Sigmoid colon (tissue), 7 donors: ENCODE measurements at places on chromosomes 16 and 17. TPM values are rescaled to one million over a fixed set of nuclear protein-coding genes. Genes with fewer than 3 reads are reported as not detected.

Gene PHOSPHO1
- polyA plus RNA-seq = not detected

DNA sequence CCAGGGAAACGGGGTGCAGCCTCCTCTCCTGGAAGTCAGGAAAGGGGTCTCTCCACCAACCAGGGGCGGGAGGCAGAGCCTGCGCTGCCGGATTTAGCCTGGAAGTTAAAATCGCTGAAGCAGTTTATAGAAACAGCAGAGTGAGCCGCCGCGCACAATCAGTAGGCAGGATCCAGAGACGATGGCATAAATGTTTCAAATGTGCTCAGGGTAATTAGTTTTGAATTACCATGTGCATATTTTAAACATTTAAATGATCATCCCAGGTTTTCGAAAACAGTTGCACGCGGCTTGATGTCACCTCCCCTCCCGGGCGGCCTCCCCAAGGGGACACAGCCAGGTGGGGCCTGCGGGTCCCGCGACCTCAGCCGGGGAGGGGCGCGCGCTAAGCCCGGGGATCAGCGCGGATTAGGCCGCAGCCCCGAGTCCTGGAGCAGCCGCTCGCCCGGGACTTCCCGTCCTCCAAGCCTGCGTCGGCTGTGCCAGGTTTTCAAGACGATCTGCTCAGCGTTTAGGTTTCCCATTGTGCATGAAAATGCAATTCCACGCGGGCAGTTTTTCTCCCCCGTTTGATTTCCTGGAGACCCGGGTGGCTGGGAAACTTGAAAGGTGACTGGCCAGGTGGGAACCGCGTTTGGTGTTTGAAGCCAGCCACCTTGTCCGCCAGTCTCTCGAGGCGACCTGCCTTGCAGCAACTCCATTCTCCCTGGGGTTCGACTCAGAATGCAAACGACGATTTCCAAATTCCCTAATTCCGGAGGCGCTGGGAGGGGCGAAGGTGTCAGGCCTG lies 78.3 kb downstream of the RPA1 start:
- peaks cover 60% of the 10 kb centered on the region for H3K27me3 ChIP-seq
- H3K4me3 ChIP-seq = no peak overlapping the region
- no peaks in the 10 kb centered on the region for H3K36me3 ChIP-seq
- peaks cover 11% of the 10 kb centered on the region for H3K4me1 ChIP-seq
- no peak for DNase-seq
- H3K27ac ChIP-seq = no peak overlapping the region

Gene NECAB2
- polyA plus RNA-seq = 0.34 TPM

Gene BHLHA9
- not detected for polyA plus RNA-seq

GRCh38 chr16:30972872-30973271 lies 12.1 kb upstream of the HSD3B7 start:
- no peak for DNase-seq
- H3K27ac ChIP-seq = no peak overlapping the region
- H3K4me3 ChIP-seq = no peak overlapping the region
- H3K27me3 ChIP-seq = no peaks in the 10 kb centered on the region

- no peaks in the 10 kb centered on the region for H3K36me3 ChIP-seq
- H3K4me1 ChIP-seq = peaks cover 29% of the 10 kb centered on the region
- peak overlapping the region; percentile 47 for H3K27ac ChIP-seq
- DNase-seq = peak; percentile 76
These were observed 48.3 kb downstream of the HIC1 start for GRCh38 chr17:2102931-2103809.

DNA sequence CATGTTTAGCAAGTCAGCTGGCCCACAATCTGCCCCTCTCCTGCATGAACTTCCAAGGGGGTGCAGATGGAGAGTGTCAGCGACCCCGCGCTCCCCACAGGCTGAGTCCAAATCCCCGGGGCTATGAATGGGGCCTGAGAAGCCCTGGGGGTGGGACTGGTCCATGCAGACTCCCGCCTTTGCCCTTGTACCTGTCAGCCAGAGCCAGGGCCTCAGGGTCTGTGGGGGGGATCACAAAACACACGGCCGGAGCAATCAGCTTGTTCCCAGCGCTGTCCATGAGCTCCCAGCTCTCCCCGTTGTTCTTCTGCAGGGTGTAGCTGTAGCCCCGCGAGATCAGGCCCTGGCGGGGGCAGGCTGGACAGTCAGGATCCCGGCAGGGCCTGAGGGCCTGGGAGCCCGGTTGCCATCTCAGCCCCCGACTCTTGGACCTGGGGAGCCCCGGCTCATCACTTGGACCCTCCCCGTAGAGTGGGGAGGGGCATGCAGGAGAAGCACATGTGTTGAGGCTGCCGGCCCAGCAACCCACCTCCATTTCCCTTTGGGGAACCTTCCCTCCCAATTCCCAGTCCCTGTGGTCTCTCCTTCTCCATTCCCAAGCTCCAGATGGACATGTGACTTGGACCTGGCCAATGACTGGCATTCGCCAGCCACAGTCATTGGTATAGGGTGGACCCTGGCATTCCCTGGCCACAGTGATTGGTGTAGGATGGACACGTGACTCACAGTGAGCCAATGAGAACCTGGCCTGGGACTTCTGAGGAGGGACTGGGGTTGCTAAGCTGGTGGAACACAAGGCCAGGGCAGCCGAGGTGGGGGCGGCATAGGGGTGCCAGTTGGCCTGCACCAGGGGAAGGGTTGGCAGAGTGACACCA lies 42.4 kb downstream of the PPL start:
- no peaks in the 10 kb centered on the region for H3K36me3 ChIP-seq
- DNase-seq = no peak
- H3K27me3 ChIP-seq = no peaks in the 10 kb centered on the region
- H3K4me3 ChIP-seq = no peak overlapping the region
- peaks cover 16% of the 10 kb centered on the region for H3K4me1 ChIP-seq
- H3K27ac ChIP-seq = no peak overlapping the region

- H3K36me3 ChIP-seq = no peaks in the 10 kb centered on the region
- no peaks in the 10 kb centered on the region for H3K27me3 ChIP-seq
- DNase-seq = no peak
- no peak overlapping the region for H3K4me3 ChIP-seq
- peaks cover 4% of the 10 kb centered on the region for H3K4me1 ChIP-seq
- H3K27ac ChIP-seq = no peak overlapping the region
These were observed 17.3 kb downstream of the PHLPP2 start for GRCh38 chr16:71707199-71707598.

DNA sequence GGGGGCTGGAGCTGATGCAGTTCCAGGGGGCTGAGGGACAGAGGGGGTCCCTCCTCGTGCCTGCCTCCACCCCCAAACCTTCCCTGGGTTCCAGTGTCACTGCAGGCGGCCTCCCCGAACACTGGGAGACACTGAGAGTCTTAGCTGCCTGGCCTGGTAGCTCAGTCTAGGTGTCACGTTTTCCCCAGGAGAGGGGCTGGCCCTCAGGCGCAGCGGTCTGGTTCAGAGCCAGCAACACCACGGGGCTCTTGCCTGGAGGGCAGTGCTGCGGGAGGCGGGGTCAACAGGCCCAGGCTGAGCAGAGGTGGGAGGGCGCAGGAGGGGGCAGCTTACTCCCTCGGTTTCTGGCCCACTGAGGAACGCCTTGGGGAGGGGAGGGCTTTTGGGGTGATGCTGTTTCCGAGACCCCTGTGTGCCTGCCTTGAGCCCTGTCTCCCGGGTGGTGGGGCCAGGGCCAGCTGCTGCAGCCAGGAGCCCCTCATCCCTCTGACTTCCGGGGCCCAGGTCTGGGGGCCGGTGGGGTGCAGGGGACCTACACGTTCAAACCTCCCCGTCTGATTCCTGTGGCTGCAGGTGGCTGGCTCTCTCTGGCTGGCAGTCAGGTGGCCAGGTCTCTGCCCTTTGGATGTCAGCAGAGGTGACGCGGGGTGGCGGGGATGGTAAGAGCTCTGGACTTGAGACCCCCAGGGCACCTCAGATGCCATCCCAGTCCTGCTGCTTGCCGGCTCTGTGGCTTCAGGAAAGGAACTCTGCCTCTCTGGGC lies 89.3 kb upstream of the GSE1 start:
- H3K27ac ChIP-seq = peak overlapping the region; percentile 14
- no peaks in the 10 kb centered on the region for H3K36me3 ChIP-seq
- H3K4me3 ChIP-seq = no peak overlapping the region
- H3K4me1 ChIP-seq = peaks cover 31% of the 10 kb centered on the region
- H3K27me3 ChIP-seq = no peaks in the 10 kb centered on the region
- DNase-seq = peak; percentile 79
